ENCODE measurements at places on chromosomes 1 and 21.

DNA sequence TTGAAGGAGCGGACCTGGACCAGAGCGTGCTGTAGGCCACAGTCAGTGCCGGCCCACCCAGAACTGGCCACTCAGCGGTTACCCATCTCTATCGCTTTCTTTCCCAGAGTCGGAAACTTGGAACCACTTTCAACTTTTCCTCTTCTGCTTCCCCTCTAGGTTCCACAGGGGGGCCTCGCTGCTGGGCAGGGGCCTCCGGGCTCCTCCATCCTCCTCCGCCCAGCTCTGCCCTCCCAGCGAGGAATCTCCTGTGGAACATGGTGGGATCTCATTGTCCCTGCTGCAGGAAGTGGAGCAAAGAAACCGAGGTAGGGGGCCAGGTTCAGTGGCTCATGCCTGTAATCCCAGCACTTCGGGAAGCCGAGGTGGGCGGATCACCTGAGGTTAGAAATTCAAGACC, 139.2 kb downstream of the ETS2 start:
- no peak for DNase-seq

- no peak for DNase-seq
Observed at GRCh38 chr1:115838431-115839028, 2.4 kb downstream of the NHLH2 start.

DNA sequence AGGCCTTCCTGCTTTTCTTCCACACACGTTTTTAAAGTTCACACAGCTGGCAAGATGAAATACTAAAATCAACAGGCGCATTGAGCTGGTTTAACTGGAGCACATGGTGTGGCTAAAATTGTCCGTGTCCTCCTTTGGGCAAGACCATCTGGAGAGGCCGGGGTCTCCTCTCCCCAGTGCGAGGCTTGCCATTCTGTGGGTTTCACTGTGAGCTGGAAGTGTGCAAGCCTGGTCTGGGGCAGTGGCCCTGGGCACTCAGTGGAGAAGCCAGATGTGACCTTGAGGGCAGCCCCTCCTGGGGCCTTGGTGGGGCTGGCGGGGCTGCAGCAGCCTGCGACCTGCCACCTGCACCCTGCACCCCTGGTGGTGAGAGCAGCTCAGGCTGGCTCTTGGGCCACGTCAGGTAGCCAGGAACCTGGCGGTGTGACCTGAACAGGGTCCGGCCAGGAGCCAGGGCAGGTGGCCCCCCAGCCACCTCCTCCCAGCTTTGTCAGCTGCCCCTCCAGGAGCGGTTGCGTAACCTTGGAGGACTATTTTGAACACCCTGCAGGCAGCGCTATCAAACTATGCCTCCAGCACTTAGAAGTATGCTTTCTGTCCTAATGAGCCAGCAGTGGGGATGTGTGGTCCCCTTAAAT, 52.4 kb downstream of the SLC37A1 start:
- DNase-seq, result no peak

DNA sequence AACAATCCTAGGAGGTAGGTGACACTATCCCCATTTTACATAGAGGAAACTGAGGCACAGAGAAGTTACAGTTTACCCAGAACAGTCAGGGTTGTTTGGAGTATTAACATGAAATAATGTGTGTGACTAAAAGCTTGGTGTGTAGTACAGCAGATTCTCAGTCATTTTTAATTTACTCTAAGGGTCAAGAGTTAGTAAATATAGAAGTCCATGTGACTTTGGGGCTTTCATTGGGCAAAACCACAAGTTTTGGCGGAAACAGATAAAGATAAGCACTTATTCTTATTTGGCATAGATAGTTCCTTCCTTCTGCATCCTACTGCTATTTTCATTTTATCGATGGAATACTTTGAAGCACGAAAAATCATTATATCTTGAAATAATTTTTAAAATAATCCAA, 128.5 kb downstream of the DNM3 start:
- no peak for DNase-seq

DNA sequence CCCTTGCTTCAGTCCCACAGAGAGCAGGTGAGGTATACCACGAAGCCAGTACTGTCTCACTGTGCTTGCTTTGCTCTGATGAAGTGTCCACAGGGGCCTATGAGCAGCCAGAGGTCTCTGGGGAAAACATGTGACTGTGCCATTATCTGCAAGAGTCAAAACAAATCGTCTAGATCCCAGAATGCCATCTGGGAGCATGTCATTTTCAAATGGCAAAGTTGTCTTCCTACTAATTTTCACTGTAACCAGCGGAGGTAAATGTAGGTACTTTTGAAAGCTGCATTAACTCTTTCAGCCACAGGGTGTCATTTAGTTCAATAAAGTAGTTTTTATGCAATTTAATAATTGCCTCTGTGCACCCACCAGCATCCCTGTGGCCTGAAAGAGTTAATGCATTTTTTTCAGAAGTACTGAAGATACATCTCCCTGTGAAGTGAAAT, 173.6 kb upstream of the SGIP1 start:
- DNase-seq, result no peak

GRCh38 chr1:81407000-81407821, 393.5 kb upstream of the ADGRL2 start:
- DNase-seq, result no peak

GRCh38 chr21:32900814-32901213, 124.9 kb upstream of the OLIG2 start:
- DNase-seq, result no peak

DNA sequence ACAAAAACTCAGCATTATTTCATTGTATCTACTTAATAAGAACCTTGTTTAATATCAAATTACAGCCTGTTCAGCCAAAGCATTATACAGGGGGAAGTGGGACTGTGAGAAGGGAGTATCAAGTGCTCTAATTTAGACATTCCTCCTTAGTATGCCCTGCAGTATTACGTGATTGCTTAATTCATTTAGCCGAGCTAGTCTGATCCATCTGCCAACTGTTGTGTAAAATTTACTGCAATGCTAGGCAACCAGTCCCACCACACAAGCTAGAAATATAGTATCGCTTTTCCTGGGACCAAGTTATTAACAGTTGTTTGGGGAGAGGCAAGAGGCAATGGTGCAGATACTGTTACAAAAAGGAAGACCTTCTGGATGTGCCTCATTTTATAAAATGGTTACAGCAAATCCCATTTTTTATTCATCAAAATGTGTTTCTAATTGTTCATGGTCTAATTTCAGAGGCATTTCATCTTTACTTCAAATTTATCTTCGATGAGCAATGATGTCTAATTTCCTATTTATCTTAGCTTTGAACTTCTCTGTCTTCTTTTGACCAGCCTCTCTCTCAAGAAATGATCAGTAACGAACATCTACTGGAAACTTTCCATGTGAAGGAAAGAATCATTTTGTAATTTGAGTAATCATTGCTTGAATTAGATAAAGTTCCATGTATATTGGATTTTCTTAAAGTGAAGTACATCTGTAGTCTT, 283.3 kb downstream of the DUSP10 start:
- no peak for DNase-seq

- no peak for DNase-seq
Observed at GRCh38 chr1:109271458-109271857, 11.5 kb downstream of the PSRC1 start.

DNA sequence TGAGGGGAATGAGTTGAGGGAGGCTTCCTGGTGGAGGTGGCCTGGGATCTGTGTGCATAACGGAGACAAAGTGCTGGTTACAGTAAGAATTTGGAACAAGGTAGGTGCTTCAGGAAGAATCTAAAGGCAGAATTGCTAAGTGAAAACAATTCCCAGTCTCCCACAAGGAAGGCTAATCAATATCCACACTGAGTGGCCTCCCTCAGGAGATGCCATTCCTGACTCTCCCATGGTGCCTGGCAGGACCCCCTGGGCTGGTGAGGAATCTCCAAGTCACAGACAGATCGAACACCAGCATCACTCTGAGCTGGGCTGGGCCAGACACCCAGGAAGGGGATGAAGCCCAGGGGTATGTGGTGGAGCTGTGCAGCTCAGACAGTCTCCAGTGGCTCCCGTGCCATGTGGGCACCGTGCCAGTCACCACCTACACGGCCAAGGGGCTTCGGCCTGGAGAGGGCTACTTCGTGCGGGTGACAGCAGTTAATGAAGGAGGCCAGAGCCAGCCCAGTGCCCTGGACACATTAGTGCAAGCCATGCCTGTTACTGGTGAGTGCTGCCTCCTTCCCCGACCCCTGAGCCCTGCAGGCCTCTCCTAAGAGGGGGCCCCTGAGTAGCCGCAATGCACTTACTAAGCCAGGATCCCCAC, 30.7 kb downstream of the IGFN1 start:
- no peak for DNase-seq

DNA sequence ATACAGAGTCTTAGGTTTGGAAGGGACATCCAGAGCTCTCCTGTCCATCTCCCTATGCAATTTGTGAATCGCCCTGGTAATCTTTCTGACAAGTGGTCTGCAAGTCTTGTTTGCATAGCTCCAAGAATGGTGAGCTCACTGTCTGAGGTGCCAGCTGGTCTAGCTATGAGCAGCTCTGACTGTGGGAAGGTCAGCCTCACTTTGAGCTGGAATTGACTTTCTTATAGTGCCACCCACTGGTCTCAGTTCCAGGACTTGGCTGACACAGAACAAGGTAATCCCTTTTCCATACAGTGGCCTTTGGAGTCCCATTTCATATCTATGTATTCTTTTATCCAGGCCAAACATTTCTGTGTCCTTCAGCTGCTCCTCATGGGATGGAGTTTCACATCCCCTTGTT, 95.6 kb upstream of the C8B start:
- no peak for DNase-seq

DNA sequence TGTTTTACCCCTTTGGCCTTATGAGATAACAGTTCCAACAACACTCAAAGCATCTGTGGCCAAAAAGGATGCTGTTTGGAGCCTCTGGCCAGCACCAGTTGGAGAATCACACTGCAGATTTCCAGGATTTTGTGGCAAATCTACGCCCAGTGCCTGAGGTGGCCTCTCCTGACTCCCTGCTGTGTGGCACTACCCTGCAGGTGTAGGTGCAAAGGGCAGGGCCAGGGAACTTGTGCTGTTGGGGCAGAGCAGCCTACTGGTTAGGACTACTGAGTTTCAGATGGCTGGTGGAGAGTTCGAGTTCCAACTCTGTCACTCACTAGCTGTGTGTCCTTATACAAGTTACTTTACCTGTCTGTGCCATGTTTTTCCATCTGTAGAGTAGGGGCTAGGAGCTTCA, 170.5 kb downstream of the PTPRU start:
- no peak for DNase-seq

- no peak for DNase-seq
Observed at GRCh38 chr1:230794431-230794830, 47.2 kb downstream of the CAPN9 start.

DNA sequence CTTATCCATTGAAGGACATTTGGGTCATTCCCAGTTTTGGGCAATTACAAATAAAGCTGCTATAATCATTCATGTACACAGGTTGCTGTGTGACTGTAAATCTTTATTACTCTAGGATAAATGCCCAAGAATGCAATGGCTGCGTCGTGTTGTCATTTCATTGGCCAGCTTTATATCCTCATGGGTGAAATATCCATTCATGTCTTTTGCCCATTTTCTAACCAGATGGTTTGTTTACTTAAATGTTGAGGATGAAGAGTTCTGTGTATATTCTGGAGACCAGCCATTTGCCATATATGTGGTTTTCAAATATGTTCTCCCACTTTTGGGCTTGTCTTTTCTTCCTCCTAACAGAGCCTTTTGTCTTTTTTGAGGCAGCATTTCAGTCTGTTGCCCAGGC, 25.3 kb downstream of the TRIM11 start:
- DNase-seq, result no peak

- no peak for DNase-seq
Observed at GRCh38 chr1:166165661-166166328, 1.0 kb downstream of the FAM78B start.

- DNase-seq, result peak; percentile 65
Observed at GRCh38 chr1:46197964-46198811, at the start of gene POMGNT1. Gene POMGNT1, minus strand, starts transcription at chr1:46198434. Its CDS starts 613 bp downstream, at chr1:46197821.

GRCh38 chr1:87642581-87643221, 314.0 kb downstream of the LMO4 start:
- DNase-seq, result no peak

- DNase-seq, result no peak
Observed at GRCh38 chr1:243596431-243597062, 253.5 kb downstream of the AKT3 start.

DNA sequence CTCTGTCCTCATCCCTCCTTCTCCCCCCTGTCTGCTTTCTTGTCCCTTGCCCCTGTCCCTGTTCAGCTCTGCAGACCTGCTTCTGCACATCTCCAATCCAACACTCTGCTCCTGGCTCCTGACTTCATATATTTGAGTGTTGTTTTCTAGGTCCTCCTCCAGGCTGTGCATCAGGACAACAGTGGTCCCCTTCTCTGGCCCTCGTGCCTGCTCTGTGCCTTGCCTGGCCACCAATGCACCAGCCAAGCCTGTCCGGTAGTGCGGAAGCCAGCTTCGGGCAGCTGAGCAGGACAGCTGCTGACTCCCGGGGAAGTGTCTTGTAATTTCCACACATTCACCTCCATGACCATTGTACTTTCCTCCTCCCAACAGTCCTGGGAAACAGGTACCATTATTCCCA, 203.4 kb upstream of the RAB4A start:
- DNase-seq, result no peak

GRCh38 chr1:163161337-163161736, 41.4 kb downstream of the RGS5 start:
- no peak for DNase-seq

GRCh38 chr1:77265180-77265579, 16.6 kb upstream of the AK5 start:
- DNase-seq, result no peak

DNA sequence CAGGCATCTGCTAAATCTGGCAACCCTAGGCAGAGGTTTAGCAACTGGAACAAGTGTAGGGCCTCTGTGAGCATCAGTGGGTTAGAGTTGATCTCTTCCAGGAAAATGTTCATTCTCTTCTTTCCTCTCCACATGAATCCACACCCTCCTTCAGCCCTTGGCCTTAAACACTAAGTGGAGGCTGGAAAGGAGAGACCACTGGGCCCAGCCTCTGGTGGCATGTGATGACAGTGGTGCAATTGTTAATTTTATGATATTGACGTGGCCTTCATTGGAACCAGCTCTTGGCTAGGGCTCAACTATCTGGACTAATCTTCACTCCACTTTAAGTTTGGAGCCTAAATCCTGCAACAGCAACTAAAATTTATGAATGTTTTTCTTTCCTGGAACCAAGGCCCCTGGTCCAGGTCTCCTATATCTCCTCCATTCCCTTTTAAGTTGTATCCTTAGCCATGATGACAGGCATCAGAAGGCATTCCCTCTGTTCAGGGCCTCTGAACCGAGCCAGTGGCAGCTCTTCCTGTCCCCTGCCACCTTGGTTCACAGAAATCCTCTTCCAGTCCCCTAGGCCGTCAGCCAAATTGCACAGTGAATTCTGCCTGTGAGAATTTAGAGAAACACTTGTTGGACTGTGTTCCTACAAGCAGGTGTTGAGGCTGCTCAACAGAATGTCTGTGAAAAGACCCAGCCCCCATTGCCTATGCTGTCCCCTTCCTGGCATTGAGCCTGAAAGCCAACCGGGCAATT, 132.2 kb downstream of the PSMG1 start:
- DNase-seq, result no peak

DNA sequence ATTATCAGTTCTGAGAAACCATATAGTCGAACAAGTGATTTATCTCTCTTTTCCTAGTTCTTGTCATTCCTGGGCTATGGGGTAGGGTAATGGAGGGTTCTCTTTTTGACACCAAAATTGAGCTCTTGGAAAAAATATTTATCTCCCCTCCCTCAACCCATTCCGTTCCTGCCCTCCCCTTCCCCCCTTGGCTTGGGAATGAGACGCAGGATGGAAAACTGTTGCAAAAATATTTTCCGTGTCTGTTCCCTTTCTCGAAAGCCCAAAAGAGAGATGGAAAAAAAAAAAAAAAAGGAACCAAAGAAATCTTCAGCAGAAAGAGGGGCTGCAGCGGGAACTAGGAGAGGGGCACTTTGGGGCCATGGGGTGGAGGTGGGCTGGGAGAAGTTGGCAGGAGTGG, 766 bp downstream of the ATP2B4 start:
- no peak for DNase-seq

All from stimulated activated CD4-positive, alpha-beta T cell treated with anti-CD3 and anti-CD28 coated beads, TNF-alpha, amount 100 ng/mL, for 48 hours (primary cell).